Retinal pigment epithelial cell (primary cell): ENCODE measurements at places on chromosomes 2 and 18.

DNA sequence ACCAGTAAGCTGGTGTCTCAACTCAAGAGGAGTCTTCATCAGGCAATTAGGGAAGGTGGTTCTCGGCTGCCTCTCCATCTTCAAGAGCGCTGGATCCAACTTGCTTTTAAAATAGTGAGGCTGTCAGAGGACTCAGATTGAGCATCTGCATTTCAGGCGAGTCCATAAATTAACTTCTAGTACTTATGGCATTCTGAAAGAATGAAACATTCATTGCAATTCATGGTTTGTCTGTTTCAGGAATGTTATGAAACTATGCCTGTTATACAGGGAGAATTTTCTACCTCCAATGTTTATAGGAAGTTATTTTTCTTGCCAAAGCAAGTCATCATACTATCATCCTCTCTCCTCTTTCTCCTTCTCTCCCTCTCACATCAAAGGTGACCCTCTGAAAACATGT is 883.2 kb downstream of the SLC4A3 start:
- DNase-seq = no peak

DNA sequence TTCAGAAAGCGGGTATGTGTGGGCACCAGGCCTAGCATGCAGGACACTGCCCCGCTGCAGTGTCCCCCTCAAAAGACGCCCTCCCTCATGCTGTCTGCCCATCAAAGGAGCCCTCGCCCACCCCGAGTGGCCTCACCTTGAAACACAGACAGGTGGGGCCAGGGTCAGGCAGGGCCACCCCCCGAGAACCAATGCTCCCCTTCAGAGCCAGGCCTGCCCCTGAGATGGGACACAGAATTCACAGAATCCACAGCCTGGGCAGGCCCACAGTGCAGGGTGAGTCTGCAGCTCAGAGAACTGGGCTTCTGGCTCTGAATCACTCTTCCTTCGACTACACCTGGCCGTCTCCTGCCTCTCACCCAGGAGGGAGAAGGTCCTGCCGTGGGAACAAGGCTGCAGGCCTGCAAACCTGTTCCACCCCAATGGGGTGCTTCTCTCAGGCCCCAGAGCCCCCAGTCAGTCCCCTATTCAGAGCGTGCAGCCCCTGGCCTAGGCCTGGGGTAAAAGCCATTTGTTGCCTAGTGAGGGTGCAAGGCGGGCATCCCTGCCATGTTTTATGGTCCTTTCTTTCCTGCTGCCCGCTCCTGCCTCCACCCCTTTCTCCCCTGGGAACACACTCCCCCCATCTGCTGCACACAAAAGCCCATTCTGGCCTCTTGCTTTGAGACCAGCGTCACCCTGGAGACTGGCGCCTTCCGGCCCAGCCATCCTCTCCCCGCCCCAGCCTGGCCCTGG is 11.3 kb upstream of the ARHGEF4 start:
- no peak for DNase-seq

- DNase-seq = no peak
Observed at GRCh38 chr2:227325839-227326195, 766 bp downstream of the MFF start.

GRCh38 chr2:8614646-8615045 is 67.2 kb upstream of the ID2 start:
- no peak for DNase-seq

DNA sequence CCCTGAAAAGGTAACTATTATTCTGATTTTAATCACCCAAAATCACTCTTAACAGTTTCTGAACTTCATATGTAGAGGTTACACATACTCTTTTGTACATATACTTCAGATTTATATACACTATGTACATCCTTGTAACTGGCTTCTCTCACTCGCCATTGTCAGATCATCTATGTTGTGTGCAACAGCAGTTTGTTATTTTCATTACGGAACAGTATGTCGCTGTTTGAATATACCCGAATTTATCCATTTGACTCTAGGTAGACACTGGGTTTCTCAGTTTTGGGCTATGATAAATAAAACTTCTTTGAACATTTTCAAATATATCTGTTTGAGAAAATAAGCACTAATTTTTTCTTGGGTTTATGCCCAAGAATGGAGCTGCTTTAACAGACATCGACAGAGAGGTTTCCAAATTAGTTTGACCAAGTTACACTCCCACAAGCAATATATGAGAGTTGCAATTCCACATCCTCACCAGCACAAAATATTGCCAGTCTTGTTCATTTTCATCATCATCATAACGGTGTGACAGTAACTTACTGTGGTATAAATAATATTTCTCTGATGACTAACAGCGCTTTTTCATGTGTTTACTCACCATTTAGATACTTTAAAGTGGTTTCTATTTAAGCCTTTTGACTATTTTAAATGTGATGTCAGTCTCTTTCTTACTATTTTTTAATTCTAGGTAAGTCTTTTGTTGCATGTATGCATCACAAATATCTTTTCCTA is 80.9 kb downstream of the SMC6 start:
- peak; percentile 4 for DNase-seq

DNA sequence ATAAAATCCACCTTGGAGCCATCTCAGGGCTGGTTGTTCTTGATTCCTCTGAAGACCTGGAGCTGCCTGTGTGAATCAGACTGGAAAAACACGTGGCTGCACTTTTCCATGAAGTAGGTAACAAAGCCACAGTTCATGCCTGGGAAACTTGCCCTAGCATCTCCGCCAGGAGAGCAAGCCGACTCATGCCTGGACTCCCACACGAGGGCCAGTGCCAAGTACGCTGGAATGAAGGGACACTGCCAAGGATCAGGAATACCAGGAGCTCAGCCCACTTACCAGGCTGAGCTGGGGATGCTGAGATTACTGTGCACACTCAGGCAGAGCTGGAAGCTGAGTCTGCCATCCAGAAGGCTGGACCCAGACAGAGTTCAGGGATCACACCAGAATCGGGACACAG is 10.9 kb upstream of the FHL2 start:
- peak; percentile 92 for DNase-seq

GRCh38 chr2:105618351-105618659 is 126.4 kb upstream of the NCK2 start:
- no peak for DNase-seq

GRCh38 chr2:100367163-100367562 is 44.9 kb upstream of the LONRF2 start:
- no peak for DNase-seq

GRCh38 chr2:208013285-208014178 is 11.8 kb downstream of the PLEKHM3 start:
- no peak for DNase-seq

GRCh38 chr2:33528441-33528950 is 52.0 kb downstream of the RASGRP3 start:
- DNase-seq = no peak

GRCh38 chr2:232731470-232731869 is 34.3 kb downstream of the GIGYF2 start:
- peak; percentile 8 for DNase-seq

DNA sequence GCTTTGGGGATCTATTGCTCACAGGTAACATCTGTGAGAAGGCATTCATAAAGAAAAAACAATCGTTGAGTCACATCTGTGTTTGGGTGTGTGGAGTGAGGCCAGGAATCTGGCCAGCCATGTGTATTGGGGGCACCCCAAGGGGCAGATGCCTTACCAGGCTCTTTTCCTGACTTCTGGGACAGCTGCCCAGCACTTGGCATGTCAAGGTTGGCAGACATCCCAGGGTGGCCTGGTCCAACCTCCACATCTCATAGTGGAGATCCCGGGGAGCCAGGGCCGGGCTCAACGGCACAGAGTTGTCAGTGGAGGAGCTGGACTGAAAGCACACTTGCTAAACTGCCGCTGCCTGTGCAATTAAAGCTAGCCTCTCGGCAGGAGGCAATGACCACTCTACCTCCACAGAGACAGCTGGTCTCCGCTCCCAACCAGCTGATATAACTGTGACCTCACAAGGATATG is 75.3 kb upstream of the MGAT4A start:
- DNase-seq = peak; percentile 43

- peak; percentile 46 for DNase-seq
Observed at GRCh38 chr18:62919109-62919838, 203.9 kb downstream of the PHLPP1 start.

DNA sequence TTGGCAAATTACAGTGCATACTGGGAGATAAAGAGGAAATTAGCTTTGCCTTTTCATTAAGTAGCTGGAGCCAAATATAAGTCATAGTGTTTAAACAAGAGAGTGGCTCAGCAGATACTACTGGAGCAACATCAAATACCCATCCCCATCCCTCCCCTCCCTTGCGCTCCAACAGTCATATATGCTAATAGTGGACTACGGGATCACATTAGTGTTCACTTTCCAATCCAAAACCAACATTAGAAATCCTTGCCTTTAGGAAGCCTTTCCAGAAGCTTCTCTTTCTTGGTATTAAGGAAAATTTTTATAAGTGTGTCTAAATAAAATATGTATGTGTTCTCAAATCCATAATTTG is 1669.3 kb downstream of the SUCLG1 start:
- no peak for DNase-seq

DNA sequence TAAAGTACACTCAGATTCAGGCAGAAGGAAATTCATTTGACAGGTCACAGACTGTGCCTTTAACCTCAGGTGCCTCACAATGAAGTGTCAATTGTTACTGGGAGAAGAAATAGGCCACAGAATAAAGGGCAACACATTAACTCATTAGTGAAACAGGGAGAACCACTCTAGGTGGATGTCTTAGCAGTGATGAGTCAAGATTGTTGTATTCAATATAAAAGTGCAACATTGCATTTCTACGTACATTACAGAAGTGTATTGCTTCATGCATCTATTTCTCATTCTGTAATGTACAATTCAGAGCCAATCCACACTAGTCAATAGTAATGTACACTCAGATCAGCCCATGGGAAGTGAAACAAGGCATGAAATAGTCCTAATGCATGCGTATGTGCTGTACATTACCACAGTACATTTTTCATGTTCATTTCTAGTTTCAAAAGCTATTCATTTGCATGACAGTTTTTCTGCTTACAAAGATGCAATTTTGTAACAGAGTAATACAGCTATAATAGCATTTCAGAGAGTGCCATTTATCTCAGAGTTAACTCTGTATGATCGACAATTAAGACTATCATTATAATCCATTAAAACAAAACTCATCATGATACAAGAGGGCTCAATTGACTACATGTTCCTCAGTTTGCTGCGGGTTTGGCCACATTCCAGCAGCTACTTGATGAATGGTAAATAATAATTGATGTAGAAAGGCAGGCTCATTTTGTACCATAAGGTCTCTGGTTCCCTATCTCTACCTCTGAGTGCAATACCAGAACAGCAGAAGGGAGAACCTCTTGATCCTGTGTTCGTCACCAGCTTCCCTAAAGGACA is 12.2 kb upstream of the ARL5A start:
- DNase-seq = no peak

- DNase-seq = no peak
Observed at GRCh38 chr18:59848002-59848401, 51.8 kb upstream of the PMAIP1 start.

GRCh38 chr18:76233876-76234675 is 261.0 kb downstream of the ZNF516 start:
- DNase-seq = no peak

DNA sequence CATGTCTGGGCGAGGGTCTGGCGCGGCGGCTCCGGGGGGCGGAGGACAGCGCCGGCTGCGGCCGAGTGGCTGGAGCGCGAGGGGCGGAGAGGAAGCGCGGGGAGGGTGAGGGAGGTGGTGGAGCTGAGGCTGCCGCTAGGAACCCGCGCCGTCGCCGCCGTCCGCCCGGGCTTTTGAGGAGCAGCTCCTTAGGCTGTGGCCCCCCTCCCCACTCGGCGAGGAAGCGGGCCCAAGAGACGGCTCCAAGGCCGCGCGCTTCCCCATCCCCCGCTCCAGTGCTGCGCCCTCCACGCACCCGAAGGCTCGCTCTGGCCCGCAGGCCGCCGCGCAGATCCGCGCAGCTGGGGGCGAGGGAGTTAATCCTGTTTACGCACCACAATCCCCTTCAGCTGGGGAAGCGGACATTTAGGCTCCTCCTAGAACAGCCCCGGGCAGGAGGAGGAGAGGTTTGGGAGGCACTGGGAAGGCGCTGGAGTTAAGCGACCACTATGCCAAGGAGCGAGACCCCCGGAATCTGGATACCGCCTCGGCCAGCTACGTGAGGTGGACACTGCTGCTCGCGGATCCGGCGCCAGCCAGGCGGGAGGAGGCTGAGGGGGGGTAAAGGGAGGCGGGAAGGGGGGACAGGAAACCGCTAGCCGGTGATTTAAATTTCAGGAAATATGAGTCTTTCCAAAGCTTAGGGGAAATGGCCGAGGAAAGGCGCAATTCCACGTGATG is at the start of gene CNRIP1:
Gene CNRIP1, minus strand, starts transcription at position 552 of the 720 bp plus-strand sequence. Its CDS starts 549 bp downstream, at position 3.
- DNase-seq = no peak

- DNase-seq = no peak
Observed at GRCh38 chr2:190809876-190810525, 70.6 kb upstream of the GLS start.

DNA sequence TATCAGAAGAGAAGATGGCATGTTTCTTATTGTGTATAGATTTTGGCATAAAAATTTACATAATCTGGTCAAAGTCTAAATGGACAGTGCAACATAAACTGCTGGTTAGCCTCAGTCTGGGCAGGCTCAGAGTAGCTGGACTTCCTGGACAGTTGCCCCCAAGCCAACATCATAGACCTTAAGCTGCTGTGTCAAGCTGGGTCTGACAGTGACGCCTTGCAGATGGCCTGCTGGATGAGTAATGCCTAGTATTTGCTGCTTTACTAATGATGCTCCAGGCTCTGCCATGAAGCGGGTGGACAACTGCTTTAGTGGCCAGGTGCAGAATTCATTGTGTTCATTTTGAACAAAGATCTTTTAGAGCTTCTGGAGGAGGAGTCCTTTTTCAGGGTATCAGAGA is 603.7 kb upstream of the ZEB2 start:
- DNase-seq = no peak

GRCh38 chr2:147076634-147077033 is 768.2 kb upstream of the ACVR2A start:
- no peak for DNase-seq

DNA sequence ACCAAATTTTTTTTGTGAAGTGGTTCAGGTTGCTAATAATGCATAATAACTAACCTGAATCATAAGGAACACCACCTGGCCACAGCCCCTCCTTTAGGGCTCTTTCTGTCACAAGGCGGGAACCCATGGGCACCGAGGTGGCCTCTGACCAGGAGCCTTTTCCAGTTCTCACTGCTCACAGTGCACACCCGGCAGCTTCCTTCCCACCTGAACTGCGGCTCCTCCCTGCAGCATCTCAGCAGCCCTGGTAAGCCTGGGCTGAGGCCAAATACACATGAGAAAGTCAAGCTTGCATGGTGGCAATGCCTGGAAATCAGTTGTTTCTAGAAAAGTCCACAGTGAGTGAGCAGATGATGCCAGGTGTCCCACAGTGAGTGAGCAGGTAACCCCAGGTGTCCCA is 77.6 kb upstream of the SNTG2 start:
- no peak for DNase-seq

DNA sequence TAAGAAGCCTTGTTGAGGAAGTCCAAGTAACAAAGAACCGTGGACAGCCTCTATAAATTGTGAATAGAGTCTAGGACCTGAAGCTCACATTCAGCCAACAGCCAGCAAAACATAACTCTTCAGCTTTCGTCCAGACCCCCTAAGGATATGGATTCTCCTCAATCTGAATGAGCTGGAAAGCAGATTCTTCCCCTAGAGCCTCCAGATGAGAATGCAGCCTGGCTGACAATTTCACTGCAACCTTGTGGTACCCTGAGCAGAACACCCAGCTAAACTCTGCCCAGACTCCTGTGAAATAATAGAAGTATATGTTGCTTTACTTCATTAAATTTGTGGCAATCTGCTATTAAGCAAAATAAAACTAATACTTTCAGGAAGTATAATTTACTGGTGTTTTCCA is 483.5 kb upstream of the SLC8A1 start:
- DNase-seq = no peak

GRCh38 chr2:158138255-158138654 is 36.6 kb downstream of the UPP2 start:
- DNase-seq = no peak

GRCh38 chr2:223880796-223881195 is 43.4 kb upstream of the AP1S3 start:
- DNase-seq = no peak

GRCh38 chr2:102852867-102853266 is 91.0 kb downstream of the TMEM182 start:
- DNase-seq = no peak
